Aorta (tissue), 5 donors: ENCODE measurements at places on chromosomes 6 and 20. TPM values are rescaled to one million over a fixed set of nuclear protein-coding genes. Genes with fewer than 3 reads are reported as not detected.

DNA sequence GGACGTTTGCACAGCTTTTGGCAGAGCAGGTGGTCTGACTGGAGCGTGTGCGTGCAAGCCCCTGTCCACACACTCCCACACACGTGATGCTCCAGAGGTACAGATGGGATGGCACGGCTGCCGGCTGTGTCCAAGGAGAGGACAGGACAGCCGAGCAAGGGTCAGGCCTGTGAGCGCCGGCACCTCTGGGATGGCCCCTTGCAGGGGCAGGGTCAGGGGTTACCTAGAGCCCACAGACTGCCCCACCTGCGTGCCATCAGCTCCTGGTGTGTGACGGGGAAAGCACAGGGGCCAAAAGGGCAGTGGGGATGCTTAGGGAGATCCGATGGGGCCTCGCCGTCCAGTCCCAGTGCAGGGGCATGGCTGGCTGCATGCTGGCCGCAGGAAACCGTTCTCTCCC lies 189.7 kb downstream of the TAF4 start:
- no peak for DNase-seq

Gene CHRNA4
- not detected for total RNA-seq

DNA sequence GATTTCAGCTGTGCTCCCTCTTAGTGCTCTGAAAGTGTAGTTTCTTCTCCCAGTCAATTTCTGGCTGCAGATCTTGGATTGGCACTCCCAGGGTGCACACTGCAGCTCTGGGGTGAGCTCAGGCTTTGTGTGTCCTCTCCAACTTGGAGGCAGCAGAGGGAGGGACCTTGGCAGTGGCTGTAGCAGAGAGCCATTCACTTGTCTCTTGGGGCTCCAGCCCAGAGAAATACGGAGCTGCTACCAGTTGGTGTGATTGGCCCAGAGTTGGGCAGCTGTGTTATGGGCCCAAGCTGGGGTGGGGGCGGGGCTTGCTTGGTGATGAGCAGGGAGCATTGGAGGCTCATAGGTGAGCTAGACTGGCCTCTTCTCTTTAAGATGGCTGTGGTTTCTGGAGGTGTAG lies 65.9 kb downstream of the KLHL32 start:
- no peak for DNase-seq

DNA sequence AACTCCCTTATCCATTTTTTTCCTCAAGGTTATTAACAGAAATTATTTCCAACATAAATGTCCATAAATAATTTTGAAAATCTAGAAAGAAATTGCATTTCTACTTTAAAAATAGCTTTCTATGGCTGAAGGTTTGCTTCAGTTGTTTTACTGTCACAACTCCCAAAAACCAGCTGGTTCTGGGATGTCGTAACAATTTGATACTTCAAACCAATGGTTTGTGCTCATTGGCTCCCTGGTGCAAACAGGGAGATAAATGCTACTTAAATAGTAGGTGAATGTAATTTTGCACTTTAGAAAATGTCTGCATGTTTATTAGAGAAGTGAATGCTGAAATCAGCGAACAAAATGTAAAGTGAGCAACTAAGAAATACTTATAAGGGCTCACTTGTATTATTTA lies 31.1 kb downstream of the LAMA2 start:
- DNase-seq, result no peak

DNA sequence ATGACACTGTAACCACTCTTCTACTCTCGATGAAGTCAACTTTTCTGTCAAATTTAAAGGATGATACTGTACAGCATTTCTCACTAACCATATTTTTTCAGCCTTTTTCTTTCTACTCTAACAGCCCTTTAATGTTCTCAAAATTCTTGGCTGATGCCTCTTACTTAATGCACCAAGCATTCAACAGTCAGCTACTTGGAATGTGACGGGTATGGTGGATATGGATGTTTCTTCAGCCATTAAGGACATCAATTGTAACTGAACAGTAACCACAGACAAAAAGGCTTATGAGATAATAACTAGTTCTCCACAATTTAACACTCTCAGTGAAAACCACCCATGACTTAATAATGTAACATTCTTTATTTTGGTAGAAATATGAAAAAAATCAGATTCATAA lies 467.2 kb upstream of the ZNF337 start:
- DNase-seq, result no peak

Gene ULBP1
- not detected for total RNA-seq

Gene CYP39A1
- 2.0 TPM for total RNA-seq

Gene PDSS2
- total RNA-seq, result 12.9 TPM

DNA sequence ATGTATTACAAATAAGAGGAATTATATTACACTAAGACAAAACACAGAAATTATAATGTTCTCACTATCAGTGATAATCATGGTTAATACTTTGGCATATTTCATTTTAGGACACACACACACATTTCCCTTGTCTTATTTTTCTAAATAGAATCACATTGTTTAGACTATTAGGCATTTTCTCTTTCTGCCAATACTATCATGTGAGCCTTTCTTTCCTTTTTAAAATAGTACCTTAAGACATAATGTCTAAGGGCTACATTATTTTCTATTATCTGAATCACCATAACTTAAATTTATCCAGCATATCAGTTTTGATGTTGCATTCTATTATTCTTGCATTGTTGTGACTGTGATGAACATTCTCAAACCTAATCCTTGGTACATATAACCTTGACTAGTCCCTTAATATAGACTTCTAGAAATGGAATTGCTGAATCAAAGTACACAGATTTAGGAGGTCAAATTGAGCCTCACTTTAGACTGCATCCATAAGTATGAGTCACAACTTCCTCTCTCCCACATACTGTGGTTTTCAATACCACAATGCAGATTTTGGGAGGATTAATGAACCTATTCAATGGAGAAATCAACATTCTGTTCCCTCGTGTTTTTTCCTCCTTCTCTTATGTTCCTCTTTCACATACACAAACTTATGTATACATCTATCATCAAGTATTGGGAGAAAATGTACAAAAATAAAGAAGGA lies 212.6 kb downstream of the MOXD1 start:
- no peak for DNase-seq

Gene SSTR4
- total RNA-seq, result not detected

Gene PXMP4
- total RNA-seq, result 4.4 TPM

Gene TP53TG5
- total RNA-seq, result 0.66 TPM

Gene ZBP1
- total RNA-seq, result 0.88 TPM

GRCh38 chr6:36639171-36639808 lies 39.2 kb upstream of the CDKN1A start:
- DNase-seq, result no peak

Gene SYNGAP1
- 31.7 TPM for total RNA-seq

GRCh38 chr6:2450546-2450945 lies 205.1 kb upstream of the GMDS start:
- no peak for DNase-seq

- no peak for DNase-seq
Observed at GRCh38 chr20:31820228-31820627, 1.1 kb downstream of the MYLK2 start.

- no peak for DNase-seq
Observed at GRCh38 chr20:34271956-34272355, 30.7 kb downstream of the ASIP start.

- DNase-seq, result no peak
Observed at GRCh38 chr20:24531631-24532419, 62.4 kb downstream of the SYNDIG1 start.

DNA sequence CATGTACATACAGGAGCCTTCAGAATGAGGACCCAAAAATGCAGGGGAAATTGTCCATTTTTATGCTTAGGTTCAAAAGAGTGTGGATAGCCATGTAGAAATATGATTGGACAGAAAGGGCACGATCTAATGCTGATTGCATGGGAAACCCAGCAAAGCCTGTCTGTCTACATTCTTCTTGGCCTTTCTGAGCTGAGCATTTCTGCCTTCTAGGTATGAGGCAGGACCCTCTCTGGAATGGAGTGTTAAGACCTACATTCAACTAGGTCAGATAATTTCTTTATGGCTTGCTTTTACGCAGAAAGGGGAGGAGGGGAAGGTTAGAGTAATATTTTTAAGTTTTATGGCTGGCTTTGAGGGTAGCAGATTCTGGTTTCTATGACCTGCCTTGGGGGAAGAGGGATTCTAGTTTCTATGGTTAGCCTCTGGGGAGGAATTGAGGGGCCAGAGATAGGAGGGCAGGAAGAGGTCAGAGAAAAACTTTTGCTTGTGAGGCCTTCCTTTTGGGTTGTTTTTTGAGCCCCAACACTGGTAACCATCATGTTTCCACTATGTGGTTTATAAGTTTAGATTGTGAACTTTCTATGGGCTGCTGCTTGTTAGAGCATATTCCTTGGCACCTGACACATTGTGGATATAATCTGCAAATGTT lies 63.5 kb downstream of the LYRM2 start:
- no peak for DNase-seq
